ENCODE measurements at places on chromosomes 7 and 10.

GRCh38 chr7:85749696-85750453 is 563.0 kb upstream of the SEMA3D start:
- no peak for DNase-seq

DNA sequence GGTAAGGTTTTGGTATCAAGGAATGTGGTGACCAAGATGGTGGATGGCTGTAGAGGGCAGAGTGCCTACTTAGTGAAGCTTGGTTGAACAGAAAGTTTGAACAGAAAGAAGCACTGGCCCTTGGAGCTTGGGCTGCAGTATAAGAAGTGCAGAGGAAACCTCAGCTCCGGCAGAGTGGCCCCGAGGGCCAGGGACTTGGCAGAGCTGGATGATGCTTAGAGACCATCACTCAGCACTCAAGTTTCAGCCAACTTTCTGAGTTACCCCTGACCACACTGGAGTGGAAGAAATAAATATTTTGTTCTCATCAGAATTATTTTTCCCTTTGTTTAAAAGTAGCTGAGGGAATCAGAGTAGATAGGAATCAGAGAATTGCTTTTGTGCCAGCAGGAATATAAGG is 336.7 kb downstream of the C7orf25 start:
- DNase-seq, result no peak

GRCh38 chr10:3428826-3429225 is 256.2 kb upstream of the PITRM1 start:
- no peak for DNase-seq

GRCh38 chr7:94127026-94127425 is 122.9 kb upstream of the BET1 start:
- DNase-seq, result no peak

DNA sequence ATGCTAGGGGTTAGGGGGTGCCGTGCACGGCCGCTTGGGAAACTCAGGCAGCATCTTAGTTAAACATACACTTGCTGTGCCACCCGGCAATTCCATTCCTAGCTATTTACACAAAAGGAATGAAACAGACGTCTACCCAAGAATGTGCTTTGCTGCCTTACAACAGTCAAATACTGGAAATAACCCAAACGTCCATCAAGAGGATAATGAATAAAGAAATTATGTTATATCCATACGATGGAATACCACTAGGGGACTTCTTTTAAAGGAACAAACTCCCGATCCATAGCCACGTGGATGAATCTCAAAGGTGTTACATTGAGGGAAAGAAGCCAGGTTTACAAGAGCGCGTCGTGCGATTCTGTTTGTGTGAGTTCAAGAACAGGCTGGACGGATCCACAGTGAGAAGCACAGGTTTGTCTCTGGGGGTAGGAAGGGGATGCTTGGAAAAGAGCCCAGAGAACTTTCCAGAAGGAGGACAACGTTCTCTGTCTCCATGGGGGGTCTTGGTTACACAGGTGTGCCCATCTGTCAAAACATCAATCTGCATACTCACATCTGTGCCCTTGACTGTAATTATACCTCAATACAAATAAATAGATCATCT is 41.8 kb downstream of the STK32C start:
- DNase-seq, result no peak

DNA sequence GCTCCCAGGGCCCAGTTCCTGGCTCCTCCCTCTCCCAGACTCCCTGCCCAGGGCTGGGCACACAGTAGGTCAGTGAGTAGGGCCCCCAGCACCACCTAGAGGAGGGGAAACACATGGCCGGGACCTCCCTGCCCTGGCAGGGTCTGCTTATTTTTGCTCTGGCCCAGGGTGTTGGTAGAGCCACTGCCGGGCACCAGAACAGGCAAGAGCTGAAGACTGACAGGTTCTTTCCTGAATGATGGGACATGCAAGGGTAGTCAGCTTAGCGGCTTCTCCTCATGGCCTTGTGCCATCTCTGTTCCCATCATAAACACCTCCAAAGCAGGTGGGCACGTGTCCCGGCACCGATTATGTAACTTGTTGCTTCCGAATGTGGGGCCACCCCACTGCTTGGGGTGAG is 86.5 kb downstream of the NEURL1 start:
- DNase-seq, result no peak

All from cortex of kidney (tissue), 1 donor.